SIG-M5 (cell line): ENCODE measurements at places on chromosomes 12 and 14.
A peak's percentile ranks its signal among the peaks of the same experiment; 100 is the strongest.

DNA sequence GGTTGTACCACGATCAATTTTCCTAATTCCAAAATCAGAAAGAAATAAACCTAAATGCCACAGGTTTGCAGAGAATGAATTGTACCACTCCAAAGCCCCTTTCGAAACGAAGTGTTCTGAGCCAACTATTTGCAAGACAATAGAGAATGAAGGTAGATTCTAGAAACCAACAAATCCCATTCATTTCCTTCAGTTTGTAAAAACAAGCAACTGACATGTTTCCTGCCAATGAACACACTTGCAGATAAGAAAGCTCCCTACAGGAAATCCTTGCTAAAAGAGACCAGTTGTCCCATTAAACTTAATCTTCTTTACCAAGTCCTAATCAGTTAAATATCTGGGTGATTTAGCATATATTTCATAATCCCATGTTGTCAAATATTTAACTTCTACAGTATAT, 198.4 kb upstream of the FOXN3 start:
- no peak for DNase-seq

DNA sequence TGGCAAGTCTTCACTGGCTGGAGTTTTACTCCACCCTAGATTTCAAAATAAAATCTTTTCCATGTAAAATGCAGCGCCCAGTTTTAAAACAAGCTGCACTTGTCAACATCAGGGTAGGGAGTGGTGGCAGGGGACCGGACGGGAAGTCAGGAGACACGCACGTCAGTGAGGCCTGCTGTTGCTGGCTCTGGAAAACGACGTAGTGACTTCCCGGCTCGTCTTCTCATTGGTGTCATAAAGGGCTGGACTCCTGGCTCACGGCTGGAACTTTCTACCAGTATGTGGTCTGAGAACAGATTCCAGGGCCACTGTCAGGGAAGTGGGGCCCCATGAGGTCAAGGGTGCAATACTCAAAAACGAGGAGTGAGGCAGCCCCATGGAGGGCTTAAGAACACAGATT, 64.2 kb upstream of the FOXN3 start:
- DNase-seq = no peak

- DNase-seq = peak; percentile 89
Observed at GRCh38 chr12:10395390-10395998, 5.7 kb upstream of the KLRK1 start.

GRCh38 chr14:34766606-34767005, 52.2 kb upstream of the CFL2 start:
- no peak for DNase-seq

- DNase-seq = no peak
Observed at GRCh38 chr14:99462210-99462609, 18.4 kb downstream of the SETD3 start.

- no peak for DNase-seq
Observed at GRCh38 chr12:71804505-71804904, 35.1 kb upstream of the TBC1D15 start.

- no peak for DNase-seq
Observed at GRCh38 chr14:21913759-21914158, 240.1 kb upstream of the OR4E1 start.

GRCh38 chr12:68261896-68262295, 8.5 kb upstream of the IL22 start:
- no peak for DNase-seq

DNA sequence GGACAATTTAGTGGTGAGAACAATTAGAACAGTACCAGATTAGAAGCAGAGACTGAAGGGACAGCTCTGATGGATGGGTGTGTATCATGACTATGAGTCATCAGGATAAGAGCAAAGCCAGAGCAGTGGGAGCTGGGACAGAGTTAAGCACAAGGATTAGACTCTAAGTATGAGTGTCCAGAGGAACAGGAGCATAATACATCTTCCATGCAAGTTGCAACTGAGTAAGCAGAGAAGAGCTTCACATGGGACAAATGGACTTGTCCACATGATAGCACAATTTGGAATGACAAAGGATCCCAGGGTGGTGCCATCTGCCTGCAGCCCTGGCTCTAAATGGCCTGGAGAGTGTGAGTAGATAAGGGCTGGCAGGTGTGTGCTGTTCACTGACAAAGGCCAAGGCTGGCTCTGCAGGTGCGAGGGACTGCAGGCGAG, 226.4 kb upstream of the CAND1 start:
- no peak for DNase-seq

- no peak for DNase-seq
Observed at GRCh38 chr12:124928095-124928911, 13.9 kb upstream of the UBC start.

DNA sequence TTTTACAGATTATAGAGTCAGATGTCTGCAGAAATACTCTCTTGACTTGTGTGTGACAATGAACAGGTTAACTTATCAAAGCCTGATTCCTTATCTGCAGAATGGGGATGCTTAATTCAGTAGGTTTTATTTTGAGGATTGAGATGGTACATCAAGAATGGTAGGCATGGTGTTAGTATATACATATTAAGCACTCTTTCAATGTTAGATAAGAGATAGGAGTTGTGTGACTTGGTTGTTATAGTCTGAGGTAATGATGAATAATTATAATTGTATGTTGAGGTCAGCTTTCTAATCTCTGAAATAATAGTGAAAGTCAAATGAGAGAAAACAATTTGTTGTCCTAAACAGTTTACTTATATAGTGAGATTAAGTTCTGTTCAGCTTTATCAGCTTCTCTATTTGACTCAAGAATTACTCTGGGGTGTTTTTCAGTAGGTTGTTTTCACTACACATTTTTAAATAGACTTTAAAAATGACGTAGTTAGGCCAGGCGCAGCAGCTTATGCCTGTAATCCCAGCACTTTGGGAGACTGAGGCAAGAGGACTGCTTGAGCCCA, 11.9 kb downstream of the PALS1 start:
- DNase-seq = no peak

- no peak for DNase-seq
Observed at GRCh38 chr12:94261786-94262185, 113.4 kb downstream of the PLXNC1 start.

DNA sequence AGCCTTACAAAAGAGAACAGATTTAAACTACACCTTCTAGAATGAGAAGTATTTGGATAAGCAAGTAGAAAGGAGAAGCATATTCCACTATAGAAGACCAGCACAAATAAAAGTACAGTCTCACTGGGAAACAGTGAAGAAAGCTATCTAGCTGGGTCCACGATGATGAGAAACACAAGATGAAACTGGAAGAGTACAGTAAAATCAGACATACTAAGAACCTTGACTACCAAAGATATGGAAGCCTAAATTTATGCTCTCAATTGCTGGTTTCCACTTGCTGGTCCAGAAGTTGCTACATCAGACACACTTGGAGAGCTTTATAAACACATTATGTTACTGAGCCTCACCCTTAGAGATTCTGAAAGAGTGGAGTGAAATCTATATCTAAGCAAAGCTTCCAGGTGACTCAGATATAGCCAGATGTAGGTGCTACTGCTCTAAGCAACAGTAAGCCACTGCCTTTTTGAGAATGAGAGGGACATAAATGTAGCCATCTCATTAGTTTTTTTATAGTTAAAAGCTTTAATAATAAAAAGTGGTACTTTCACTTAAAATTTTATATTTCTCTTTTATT, 96.3 kb upstream of the BBS10 start:
- no peak for DNase-seq

DNA sequence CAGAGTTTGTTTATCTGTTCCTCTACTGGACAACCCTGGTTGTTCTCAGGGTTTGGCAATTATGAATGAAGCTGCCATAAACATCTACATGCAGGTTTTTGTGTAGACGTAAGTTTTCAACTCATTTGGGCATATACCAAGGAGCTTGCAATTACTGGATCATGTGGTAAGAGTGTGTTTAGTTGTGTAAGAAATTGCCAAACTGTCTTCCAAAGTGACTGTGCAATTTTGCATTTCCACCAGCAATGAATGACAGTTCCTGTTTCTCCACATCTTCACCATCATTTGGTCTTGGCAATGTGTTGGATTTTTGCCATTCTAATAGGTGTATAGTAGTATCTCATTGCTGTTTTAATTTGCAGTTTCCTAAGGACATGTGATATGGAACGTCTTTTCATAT, 39.8 kb upstream of the FBXO33 start:
- DNase-seq = no peak

DNA sequence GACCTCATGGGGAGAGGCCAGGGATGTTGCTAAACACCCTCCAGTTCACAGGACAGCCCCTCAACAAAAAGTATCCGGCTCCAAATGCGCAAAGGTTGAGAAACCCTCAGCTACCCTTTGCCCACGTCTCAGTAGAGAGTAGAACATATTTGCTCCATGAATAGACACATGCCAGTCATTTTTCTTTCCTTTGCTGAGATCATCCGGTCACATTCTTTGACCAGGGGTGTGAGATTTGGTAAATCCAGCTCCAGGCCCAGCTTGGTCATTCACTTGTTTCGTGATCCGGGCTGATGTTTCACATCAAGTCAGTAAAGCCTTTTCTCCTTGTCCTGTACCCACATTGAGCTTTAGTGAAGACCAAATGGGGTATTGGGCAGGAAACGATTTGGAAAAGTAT, 83.6 kb upstream of the LHX5 start:
- no peak for DNase-seq

DNA sequence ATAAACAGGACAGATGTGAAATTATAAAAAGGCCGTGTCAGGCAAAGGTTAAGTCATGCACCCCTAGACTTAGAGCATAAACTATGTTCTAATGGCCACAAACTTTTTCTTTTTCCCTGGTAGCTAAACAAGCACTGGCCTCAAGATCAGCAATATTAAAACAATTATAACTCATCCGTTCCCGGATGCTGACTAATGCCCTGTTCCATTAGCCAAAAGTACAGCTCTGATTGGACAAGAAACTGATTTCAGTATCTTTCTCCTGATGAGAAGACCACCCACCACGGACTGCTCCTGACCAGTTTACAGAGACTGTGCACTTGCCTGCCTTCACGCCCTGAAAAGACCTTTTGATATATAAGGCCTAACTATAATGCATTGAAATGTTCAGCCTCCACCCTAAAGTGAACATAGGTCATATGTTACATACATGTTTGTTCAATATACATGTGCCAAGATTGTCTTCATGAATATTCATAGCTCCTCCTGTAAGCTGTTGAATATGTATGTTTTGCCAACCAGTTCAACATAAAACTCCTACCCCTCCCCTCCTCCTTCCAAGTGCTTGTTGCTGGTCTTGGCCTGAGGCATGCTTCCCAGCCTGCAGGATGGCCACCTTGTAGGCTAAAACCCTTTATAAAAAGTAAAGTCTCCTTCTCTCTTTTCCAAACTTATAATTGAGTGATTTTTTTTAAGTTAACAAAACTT, 162.0 kb downstream of the IPO8 start:
- DNase-seq = no peak

DNA sequence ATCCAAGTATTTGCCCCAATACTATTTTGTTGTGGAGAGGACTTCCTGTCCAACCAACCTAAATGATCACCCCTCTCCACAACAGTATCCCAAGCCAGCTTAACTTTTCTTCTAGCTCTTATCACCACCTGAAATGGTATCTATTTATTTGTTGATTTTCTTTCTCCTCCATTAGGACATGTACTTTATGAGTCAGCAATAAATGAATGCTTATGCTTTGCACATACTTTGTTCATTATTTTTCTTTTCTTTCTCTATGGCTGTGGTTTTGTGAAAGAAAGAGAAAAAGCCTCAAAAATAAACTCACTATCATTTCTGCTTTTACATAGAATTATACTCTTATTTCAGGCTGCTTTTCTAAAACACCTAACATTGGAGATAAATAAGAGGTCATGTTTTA, 371.3 kb downstream of the NELL2 start:
- no peak for DNase-seq

- DNase-seq = no peak
Observed at GRCh38 chr14:20657216-20658211, 16.0 kb upstream of the OR6S1 start.

- DNase-seq = no peak
Observed at GRCh38 chr12:124736115-124737039, 127.3 kb downstream of the SCARB1 start.

GRCh38 chr12:73159954-73160353, 887.8 kb downstream of the TRHDE start:
- no peak for DNase-seq

GRCh38 chr14:101367421-101368261, 193.7 kb upstream of the DIO3 start:
- no peak for DNase-seq

DNA sequence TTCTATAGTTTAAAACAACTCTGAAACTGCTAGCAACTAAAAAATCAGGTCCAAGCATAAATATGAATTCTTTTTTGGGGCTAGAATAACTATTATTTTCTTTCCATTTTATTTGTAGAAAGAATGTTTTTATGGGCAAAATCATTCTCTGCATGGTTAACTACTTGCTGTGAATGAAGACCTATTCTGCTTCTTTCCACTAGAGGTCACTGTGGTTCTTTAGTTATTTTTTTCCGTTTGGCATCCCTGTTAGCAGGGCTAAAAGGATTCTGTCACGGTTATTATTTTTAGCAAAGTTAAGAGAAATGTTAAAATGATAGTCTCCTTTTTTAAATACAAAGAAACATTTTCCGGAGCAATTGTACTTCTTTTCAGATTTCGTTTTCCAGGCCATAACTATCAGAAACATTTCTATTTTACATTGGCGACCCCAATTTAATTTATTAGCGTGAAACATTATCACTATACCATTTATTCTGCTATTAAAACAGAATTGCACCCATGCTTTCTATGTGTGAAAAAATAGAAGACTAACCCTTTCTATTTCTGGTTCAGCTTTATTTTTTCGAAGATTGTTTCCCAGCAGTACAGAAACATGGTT, 404.8 kb downstream of the ATP23 start:
- no peak for DNase-seq

DNA sequence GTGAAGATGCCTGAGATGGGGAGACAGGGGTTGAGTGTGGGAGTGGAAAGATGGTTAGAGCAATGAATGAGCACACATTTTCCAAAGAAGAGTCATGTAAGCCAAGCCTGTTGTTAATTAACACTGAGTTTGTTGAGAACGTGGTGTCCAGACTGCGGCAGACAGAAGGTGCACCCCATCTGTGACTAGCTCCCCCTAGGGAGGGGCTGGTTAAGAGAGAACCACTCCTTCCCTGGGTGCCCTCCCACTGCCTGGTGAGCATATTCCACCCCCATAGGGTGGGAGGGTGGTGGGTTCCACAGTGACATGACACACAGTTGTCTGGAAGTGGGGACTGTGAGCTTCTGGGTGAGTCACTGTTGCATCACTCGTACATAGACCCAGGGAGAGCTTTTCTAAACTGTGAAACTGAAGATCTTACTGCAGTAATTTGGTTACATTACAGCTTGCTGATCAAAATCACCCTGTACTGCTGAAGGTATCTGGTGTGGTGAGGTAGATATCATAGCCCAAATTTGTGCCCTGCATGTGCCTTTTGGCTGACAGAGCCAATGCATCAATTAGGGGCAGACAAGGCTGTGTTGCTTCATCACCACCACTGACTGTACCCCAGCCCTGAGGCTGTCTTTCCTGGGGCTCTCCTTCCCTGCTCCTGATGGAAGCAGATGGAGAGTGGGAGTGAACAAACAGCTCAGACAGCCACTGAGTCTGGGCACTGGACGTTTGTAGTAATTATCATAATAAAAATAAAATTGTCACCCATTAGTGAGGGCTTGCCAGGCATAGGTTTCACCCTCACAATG, 150.9 kb downstream of the EMP1 start:
- DNase-seq = no peak
